Esophagus muscularis mucosa (tissue), 4 donors: ENCODE measurements at places on chromosomes 4 and X. TPM values are rescaled to one million over a fixed set of nuclear protein-coding genes. Genes with fewer than 3 reads are reported as not detected.

Gene RASL11B
- 1.3 TPM for total RNA-seq

Gene FAM47C
- not detected for total RNA-seq

Gene LDOC1
- 6.2 TPM for total RNA-seq

Gene COL4A5
- total RNA-seq = 201 TPM

DNA sequence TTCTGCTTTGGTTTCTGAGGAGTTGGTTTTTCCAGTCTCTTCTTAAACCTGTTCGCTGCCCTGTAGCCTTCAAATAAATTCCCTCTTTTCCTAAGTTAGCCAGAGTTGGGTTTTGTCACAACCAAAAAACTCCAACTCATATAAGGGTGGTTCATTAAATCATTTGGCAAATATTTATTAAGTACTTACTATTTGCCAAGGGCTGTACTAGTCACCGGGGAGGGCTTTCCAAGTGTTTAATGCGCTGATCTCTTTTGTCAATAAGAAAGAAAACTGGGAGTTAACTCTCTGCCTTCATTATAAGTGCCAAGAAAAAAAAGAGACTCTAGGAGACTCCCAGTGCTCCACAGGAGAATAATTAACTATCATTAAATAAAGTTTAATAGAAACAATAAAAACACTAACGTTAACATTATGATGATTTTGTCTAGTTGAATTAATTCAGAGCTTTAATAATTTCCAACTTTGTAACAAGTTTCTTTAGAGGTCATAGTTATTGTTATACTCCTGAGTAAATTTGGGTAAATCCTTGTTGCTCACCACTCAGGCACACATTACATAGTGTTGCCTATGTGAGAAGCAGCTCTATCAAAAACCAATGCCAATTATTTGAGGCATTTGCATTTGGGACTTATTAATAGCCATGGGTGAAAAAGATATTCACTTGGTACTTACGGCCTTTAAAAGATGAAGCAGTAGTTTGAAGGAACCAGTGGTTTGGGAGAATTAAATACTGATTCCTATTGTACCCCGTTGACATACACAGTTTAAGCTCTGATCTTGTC lies 122.5 kb upstream of the TEX13D start:
- no peak for DNase-seq

DNA sequence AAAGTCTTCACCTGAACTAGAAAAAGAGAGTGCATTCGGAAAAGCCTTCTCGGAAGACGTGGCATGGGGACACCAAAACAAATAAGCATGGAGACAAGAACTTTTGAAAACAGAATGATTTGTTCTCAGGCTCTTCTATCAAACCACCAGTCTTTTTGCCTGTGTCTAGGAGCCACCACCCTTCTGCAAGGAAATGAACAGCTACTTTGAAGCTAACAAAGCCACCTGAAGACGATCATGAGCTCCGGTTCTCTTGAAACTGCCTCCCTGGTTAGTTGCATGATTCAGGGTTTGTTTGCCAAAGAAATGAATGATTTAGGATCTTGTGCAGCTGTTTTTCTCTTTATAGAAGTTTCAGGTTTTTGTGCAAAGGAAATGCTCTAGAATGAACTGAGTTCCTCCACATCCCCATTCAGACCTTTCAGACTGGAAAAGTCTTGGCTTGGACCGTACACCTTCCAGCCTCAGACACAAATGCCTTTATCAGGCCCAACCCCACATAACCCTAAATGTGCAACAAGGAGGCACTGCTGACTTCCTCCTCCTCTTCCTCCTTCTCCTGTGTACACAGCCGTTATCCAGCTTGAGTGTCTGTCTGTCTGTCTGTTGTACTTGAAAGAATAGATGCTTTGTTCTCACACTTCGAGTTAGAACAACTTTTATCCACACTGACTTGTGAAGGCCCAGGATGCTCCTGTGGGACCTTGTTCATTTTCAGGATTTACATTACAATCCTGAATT lies 334.8 kb upstream of the KLF3 start:
- DNase-seq = no peak

DNA sequence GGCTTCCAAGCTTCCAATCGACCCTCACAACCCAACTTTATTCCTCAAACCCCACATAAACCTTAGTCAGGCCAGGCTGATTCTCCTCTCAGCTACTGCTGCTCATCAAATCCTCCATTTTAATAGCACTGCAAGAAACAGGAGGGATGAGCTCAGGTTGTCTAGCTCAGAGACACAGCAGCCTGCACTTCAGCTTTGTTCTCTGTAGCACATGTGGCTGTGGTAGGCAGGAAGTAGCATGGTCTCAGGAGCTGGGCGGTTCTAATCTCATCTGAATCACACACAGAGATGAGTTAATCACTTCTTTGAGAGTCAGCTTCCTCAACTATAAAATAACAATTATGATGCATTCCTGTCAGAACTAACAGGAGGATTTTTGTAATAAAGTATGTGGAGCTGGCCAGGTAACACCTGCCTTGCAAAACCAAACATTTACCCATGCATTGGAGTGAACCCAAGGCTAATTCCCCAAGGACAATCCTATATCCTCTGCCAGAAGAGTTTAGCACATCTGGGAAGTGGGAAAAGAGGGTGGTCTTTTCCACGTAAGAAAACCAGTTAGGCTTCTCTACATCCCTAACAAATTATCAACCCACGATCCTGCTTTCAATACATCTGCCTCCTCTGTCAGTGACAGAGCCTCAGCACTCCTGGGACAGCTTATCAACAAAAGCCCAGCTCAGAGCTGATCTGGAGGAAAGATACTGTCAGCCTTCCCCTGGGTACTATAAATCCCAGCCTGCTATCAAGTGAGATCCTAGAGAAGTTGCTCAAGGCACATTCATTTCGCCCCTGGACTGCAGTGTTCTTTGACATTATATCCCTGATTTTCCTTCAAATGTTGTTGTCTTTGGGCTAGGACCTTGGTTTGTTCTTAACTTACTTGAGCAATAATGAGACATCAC lies 32.8 kb downstream of the ELOVL6 start:
- DNase-seq = no peak

DNA sequence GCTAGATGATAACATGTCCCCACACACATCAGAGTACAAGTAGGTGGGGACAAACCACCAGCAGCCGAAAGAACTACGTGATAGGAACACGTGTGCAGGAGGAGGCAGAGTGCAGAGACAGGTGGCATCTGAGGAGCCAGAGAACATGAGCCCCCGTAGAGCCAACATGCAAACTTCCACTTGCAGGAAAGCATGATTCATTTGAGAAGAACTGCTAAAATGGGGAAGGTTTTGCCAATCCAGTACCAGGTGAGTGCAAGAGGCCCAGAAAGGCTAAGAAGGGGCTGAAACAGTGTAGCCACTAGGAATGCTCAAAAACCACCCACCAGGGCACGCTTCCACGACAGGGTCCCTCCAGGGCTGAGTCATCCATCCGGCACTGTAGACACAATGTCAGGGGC lies 149.8 kb upstream of the TENM3 start:
- peak; percentile 86 for DNase-seq

GRCh38 chr4:153553819-153554170 lies 87.6 kb downstream of the TMEM131L start:
- DNase-seq = peak; percentile 21

DNA sequence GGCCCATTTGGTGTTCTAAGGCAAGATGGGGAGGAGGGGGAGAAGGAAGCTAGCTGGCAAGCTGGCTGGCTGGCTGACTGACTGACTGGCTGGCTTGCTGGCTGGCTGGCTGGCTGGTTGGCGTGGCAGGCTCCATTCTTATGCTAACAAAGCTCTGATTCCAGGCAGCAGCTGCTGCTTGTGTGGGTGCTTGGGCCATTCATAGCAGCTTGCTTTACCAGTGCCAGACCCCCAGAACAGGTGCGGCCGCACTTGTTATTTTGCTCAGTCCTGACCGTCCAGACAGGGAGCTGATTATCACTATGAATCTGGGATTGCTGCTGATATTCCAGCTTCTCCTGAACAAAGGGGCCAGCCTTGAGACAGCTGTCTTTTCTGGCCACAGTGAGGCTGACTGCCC lies 131.2 kb upstream of the PAK3 start:
- no peak for DNase-seq

DNA sequence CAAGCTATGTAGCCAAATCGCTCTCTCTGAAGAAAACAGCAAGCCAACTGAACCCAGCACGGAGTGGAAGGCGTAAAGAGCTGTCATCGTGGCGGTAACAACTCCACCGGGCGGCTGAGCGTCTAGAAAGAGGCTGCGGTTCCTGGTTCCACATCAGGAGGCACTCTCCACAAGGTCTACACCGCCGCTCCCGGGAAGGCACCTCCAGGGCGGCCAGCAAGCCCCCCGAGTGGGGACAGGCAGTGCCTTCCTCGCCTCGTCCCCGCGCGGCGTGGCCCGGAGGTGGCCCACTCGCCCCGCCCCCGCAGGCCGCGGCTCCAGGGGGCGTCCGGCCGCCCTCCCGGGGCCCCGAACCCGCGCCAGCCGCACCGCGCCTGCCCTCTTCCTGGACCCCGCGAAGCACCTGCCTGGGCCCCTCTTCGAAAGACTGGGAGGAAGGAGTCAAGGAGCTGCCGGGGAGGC lies 755 bp downstream of the KLHL8 start:
- DNase-seq = no peak

DNA sequence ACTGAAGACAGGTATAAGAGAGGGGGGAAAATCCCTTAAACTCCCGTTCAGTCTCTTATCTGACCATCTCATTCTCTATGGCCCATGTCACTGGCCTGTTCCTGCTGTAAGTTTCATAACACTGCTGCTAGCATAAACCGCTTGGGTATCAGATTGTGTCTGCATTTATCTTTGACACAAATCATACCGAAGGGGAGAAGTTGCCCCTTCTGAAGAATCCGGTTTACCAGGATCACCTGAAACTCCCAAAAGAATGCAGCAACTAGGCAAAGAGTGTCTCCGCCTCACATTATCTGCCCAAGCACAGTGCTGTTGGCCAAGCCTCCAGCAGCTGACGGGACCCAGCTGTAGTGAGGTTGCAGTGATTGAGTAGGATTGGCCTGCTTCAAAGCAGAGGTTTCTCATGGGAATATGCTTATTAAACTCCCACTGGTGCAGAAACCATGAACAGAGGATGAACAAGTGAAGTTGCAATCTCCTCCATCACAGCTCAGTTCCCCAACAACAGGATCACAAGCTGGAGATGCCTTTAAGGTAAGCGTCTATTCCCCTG lies 71.3 kb upstream of the PUDP start:
- no peak for DNase-seq

GRCh38 chr4:67234296-67234695 lies 311.0 kb downstream of the CENPC start:
- DNase-seq = no peak
